Suprapubic skin (tissue), 4 donors: ENCODE measurements at places on chromosomes 6 and 20. TPM values are rescaled to one million over a fixed set of nuclear protein-coding genes. Genes with fewer than 3 reads are reported as not detected.
A peak's percentile ranks its signal among the peaks of the same experiment; 100 is the strongest.

Gene ITPA
- 63.5 TPM for total RNA-seq

Gene COL9A3
- 6.1 TPM for total RNA-seq

Gene SIRPB2
- 1.2 TPM for total RNA-seq

Gene SGK2
- total RNA-seq: 18.2 TPM

Gene PET117
- total RNA-seq: 20.3 TPM

Gene ABHD16B
- not detected for total RNA-seq

Gene RRP36
- 66.6 TPM for total RNA-seq

Gene PI16
- 2.8 TPM for total RNA-seq

Gene JAG1
- 133 TPM for total RNA-seq

- H3K4me1 ChIP-seq: no peaks in the 10 kb centered on the region
- no peak for DNase-seq
- H3K27ac ChIP-seq: no peak overlapping the region
- H3K27me3 ChIP-seq: peaks cover 28% of the 10 kb centered on the region
Measured at GRCh38 chr20:39123185-39123557, 161.0 kb downstream of the DHX35 start.

- no peak for DNase-seq
- H3K27ac ChIP-seq: no peak overlapping the region
- H3K4me3 ChIP-seq: no peak overlapping the region
- H3K4me1 ChIP-seq: no peaks in the 10 kb centered on the region
- H3K27me3 ChIP-seq: no peaks in the 10 kb centered on the region
- no peaks in the 10 kb centered on the region for H3K36me3 ChIP-seq
Measured at GRCh38 chr6:88422831-88423230, 256.7 kb upstream of the CNR1 start.

- no peaks in the 10 kb centered on the region for H3K27me3 ChIP-seq
- no peaks in the 10 kb centered on the region for H3K36me3 ChIP-seq
- no peak overlapping the region for H3K4me3 ChIP-seq
- peak overlapping the region; percentile 51 for H3K27ac ChIP-seq
- no peak for DNase-seq
Measured at GRCh38 chr20:3727401-3728021, 5.0 kb upstream of the HSPA12B start.

DNA sequence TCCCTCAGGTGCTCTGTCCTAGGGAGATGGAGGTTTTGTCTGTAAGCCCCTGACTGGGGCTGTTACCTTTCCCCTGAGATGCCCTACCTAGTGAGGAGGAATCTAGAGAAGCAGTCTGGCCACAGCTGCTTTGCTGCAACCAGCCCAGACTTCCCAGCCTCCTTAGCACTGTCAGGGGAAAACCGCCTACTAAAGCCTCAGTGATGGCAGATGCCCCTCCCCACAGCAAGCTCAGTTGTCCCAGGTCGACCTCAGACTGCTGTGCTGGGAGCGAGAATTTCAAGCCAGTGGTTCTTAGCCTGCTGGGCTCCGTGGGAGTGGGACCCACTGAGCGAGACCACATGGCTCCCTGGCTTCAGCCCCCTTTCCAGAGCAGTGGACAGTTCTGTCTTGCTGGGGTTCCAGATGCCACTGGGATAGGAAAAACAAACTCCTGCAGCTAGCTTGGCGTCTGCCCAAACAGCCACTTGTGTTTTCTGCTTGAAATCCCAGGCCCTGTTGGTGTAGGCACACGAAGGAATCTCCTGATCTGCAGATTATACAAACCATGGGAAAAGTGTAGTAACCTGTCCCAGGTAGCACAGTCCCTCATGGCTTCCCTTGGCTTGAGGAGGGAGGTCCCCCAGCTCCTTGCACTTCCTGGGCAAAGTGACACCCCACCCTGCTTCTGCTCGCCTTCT is 146.4 kb upstream of the PROKR2 start:
- H3K27ac ChIP-seq: no peak overlapping the region
- H3K36me3 ChIP-seq: no peaks in the 10 kb centered on the region
- no peak overlapping the region for H3K4me3 ChIP-seq
- peaks cover 22% of the 10 kb centered on the region for H3K27me3 ChIP-seq

DNA sequence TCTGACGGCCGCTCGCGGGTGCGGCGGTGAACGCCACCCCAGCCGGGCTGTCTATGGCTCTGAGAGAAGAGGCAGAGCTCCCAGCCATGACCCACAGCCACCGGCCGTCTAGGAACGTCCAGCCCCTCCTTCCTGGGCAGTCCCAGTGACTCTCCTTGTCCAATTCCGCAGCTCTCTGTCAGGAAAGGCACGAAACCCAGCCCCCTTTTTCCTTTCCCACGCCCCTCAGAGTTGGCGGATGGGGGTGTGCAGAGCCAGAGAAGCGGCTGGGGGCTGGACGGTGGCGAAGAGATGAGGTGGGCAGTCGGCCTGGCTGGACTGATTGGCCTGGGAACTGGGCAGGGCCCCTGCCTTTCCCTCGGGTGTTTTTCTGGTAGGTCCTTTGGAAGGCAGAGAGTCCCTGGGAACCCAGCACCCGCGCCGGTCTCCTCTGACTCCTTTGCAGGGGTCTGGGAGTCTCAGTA is 1.5 kb downstream of the EBF4 start:
- H3K4me1 ChIP-seq: peaks cover 14% of the 10 kb centered on the region
- peaks cover 34% of the 10 kb centered on the region for H3K27me3 ChIP-seq
- H3K4me3 ChIP-seq: peak overlapping the region; percentile 60
- no peaks in the 10 kb centered on the region for H3K36me3 ChIP-seq

DNA sequence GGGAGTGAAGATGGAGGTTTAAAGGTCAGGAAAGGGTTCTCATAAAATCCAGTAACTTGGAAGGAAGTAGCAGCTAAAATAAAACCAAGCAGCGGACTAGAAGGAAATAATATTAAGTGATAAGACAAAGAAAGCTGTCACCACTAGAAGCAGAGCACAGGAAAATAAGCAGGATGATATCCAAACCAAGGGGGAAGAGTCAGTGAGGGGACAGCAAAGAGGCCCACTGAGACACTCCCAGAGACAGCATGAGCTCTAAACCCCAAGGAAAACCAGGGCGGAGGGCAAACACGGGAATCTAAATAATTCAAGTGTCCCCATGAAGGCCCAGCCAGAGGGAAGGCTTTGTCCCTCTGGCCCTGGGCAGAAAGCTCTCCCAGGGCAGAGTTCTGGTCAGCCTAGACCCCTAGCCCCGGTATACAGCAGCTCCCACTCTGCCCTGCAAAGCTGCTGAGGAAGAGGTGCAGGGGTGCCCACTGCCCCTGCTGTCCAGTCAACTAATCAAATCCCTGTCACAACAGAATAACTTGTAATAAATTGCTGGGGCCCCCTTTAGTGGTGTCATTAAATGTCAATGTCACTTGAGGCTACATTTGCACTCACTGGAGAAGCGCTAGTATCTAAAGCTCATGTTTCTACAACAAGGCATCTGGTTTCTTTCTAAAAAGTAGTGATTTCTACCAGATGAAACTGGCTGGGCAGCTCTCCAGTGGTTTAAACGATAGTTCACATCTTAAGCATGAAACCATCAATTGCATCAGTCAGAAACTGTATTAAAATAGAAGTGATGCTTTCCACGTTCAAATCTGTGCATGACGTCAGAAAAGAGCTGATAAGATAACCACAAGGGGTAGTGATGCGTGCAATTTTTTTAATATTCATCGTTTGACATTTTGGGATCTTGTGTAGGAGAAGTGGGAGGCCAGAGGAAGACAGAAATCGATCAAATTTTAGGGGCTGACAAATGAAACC is 13.6 kb downstream of the PDE10A start:
- no peak for DNase-seq
- H3K27ac ChIP-seq: no peak overlapping the region
- no peak overlapping the region for H3K4me3 ChIP-seq
- no peaks in the 10 kb centered on the region for H3K4me1 ChIP-seq

DNA sequence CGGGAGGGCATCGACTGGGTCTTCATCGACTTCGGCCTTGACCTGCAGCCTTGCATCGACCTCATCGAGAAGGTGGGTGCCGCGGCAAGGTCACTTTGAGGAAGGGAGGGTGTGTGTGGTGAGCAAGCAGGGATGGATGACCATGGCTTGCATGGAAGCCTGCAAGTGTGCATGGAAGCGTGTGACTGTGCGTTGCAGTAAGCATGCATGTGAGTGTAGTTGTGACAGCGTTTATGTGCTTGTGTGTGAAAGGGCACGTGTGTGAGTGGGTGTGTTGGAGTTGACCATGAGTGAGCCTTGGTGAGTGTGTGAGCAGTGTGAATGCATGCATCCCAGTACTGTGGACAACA is 32.5 kb downstream of the MYH7B start:
- DNase-seq: no peak
- no peak overlapping the region for H3K27ac ChIP-seq
- H3K4me1 ChIP-seq: peaks cover 11% of the 10 kb centered on the region

DNA sequence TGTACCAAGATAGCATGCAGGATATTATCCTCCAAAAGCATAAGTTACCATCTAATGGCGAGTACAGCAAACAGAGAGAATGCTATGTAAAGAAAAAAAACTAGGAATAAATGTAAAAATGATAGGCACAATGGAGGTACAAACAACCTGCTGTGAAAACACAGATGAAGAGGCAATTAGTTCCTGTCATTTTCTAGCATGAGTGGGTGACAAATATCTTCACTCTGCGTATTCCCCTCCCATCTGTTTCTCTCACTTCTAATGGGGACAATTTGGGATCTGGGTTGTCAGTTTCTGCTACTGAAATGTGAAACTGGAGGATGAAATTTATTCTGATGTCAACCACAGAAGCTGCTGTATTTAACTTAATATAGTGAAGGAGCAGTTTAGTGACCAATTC is 11.7 kb upstream of the PTPRK start:
- DNase-seq: no peak
- no peak overlapping the region for H3K4me3 ChIP-seq
- H3K27me3 ChIP-seq: no peaks in the 10 kb centered on the region
- H3K27ac ChIP-seq: no peak overlapping the region
- no peaks in the 10 kb centered on the region for H3K36me3 ChIP-seq

- peaks cover 81% of the 10 kb centered on the region for H3K36me3 ChIP-seq
- no peak overlapping the region for H3K4me3 ChIP-seq
- peak; percentile 63 for DNase-seq
- no peaks in the 10 kb centered on the region for H3K27me3 ChIP-seq
- H3K27ac ChIP-seq: no peak overlapping the region
- H3K4me1 ChIP-seq: no peaks in the 10 kb centered on the region
Measured at GRCh38 chr20:45959126-45959525, 12.9 kb downstream of the ZNF335 start.

- no peak for DNase-seq
- H3K4me3 ChIP-seq: no peak overlapping the region
Measured at GRCh38 chr6:11876934-11877433, 98.4 kb upstream of the ADTRP start.

DNA sequence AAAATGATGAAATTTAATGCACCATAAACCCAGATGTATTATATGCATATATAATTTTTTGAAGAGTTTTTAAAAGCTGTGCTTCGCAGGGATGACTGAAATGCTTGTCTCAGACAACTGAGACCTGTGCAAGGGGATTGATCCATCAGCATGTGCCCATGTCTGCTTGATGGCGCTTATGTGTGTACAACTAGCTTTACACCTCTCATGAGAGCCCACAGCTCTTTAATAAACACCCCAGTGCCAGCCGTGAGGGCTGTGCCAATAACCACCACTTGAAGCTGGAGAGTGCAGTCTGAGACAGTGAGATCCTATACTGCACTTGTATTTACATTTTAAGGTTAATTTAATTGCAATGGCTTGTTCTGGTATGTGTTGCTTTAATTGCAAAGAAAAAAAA is 225.5 kb downstream of the BCKDHB start:
- H3K27me3 ChIP-seq: no peaks in the 10 kb centered on the region
- no peaks in the 10 kb centered on the region for H3K4me1 ChIP-seq
- no peak for DNase-seq
- H3K27ac ChIP-seq: no peak overlapping the region
- H3K36me3 ChIP-seq: no peaks in the 10 kb centered on the region

DNA sequence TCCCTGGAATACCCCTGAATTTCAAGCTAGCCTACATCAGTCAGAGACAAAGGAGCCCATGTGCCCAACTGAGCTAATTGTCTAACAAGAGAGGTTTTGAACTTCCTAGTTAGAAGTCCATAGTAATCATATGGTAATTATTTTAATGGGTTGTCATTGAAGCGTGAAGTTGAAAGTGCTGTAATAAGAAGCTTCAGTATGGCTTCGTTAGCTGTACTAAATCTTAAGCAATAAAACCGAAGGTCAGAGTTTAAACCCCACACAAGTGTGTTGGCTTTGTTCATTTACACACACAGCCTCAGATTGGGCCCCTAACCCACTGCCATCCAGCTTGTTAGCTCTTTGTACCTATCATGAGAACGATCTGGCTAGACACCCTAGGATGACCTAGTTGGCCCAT is 195.6 kb upstream of the RIN2 start:
- no peaks in the 10 kb centered on the region for H3K36me3 ChIP-seq
- DNase-seq: no peak
- peaks cover 3% of the 10 kb centered on the region for H3K4me1 ChIP-seq
- H3K27ac ChIP-seq: no peak overlapping the region
- H3K4me3 ChIP-seq: no peak overlapping the region

DNA sequence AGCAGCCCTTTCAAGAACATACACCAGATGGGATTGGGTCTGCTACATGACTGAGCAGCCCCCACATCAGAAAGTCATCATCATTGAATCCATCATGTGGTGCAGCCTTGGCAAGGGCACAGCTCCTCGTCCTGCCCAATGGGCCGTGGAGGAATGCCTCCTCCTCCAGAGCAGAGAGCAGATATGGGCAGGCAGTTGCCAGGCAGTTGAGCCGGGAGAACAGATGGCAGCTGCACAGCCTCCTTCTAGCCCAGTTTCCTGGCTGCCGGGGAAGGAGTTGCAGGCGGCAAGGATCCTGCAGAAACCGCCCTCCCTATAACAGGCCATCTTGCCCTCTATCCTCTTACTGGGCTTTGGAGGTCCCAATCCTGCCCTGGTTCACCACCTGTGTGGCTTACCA is 11.9 kb upstream of the ZFAND3 start:
- peak overlapping the region; percentile 20 for H3K4me3 ChIP-seq
- DNase-seq: no peak
- peak overlapping the region; percentile 79 for H3K27ac ChIP-seq
- peaks cover 21% of the 10 kb centered on the region for H3K4me1 ChIP-seq

GRCh38 chr6:88983532-88983931 is 20.1 kb upstream of the RNGTT start:
- no peak overlapping the region for H3K27ac ChIP-seq
- H3K36me3 ChIP-seq: no peaks in the 10 kb centered on the region
- H3K4me1 ChIP-seq: peaks cover 13% of the 10 kb centered on the region
- H3K4me3 ChIP-seq: no peak overlapping the region

DNA sequence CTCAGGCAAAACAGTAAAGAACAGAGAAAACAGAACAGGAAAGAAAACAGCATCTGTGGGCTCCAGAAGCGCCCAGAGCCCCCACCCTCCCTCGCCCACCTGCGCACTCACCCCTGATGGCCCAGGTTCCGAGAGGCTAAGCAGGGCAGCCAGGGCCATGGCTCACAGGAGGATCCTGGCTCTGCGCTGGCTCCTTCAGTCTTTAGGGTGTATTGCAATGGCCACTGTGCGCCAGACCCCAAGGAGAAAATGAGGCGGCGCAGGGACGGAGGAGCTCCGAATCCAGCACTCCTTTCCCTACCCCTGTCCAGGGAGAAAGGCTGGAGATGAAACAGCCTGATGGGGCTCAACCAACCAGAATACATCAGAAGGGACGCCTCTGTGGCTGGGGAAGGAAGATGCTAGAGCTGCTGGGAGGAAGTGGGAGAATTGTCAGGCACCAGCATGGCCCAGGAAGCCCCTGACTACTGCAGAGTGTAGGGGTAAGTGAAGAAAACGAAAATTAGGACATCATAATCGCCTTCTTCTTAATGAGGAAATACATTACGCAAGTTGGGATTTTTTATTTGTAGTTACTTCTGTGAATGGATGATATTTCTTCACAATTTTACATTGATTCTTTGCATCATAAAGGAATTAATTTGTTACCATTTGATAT is 49.0 kb downstream of the COL11A2 start:
- peaks cover 8% of the 10 kb centered on the region for H3K27me3 ChIP-seq
- no peaks in the 10 kb centered on the region for H3K36me3 ChIP-seq
- peaks cover 4% of the 10 kb centered on the region for H3K4me1 ChIP-seq
- no peak overlapping the region for H3K27ac ChIP-seq
- H3K4me3 ChIP-seq: no peak overlapping the region
- DNase-seq: no peak
